ENCODE measurements at places on chromosomes 2 and 18. TPM values are rescaled to one million over a fixed set of nuclear protein-coding genes. Genes with fewer than 3 reads are reported as not detected.
A peak's percentile ranks its signal among the peaks of the same experiment; 100 is the strongest.

- H3K27me3 ChIP-seq: no peaks in the 10 kb centered on the region
- no peak overlapping the region for H3K4me3 ChIP-seq
- H3K27ac ChIP-seq: peak overlapping the region; percentile 2
- H3K4me1 ChIP-seq: no peaks in the 10 kb centered on the region
These were observed 69.0 kb downstream of the GORASP2 start for GRCh38 chr2:170997893-170998597.

- H3K4me3 ChIP-seq: no peak overlapping the region
- H3K36me3 ChIP-seq: no peaks in the 10 kb centered on the region
- H3K27ac ChIP-seq: no peak overlapping the region
- H3K27me3 ChIP-seq: peaks cover 5% of the 10 kb centered on the region
These were observed 98.2 kb upstream of the TRIB2 start for GRCh38 chr2:12618576-12618975.

- no peak for DNase-seq
- no peaks in the 10 kb centered on the region for H3K36me3 ChIP-seq
- H3K4me3 ChIP-seq: no peak overlapping the region
- no peaks in the 10 kb centered on the region for H3K4me1 ChIP-seq
- H3K27me3 ChIP-seq: no peaks in the 10 kb centered on the region
These were observed 24.4 kb downstream of the MRPL33 start for GRCh38 chr2:27795868-27796277.

The ANKMY1 gene
- total RNA-seq: 25.1 TPM

- H3K4me1 ChIP-seq: peaks cover 57% of the 10 kb centered on the region
- peak overlapping the region; percentile 81 for H3K4me3 ChIP-seq
- peak overlapping the region; percentile 11 for H3K27ac ChIP-seq
- peaks cover 16% of the 10 kb centered on the region for H3K36me3 ChIP-seq
These were observed 3.4 kb upstream of the TET3 start for GRCh38 chr2:73981081-73982001.

The INPP5D gene
- 62.3 TPM for total RNA-seq

- H3K4me3 ChIP-seq: no peak overlapping the region
- no peak for DNase-seq
- H3K27ac ChIP-seq: no peak overlapping the region
- peaks cover 44% of the 10 kb centered on the region for H3K4me1 ChIP-seq
- H3K36me3 ChIP-seq: no peaks in the 10 kb centered on the region
- H3K27me3 ChIP-seq: no peaks in the 10 kb centered on the region
These were observed 79.4 kb upstream of the MAP4K3 start for GRCh38 chr2:39516347-39517101.

GRCh38 chr2:204024503-204024902 is 87.9 kb downstream of the ICOS start:
- no peak overlapping the region for H3K27ac ChIP-seq
- H3K36me3 ChIP-seq: peaks cover 4% of the 10 kb centered on the region
- H3K4me3 ChIP-seq: no peak overlapping the region
- peaks cover 1% of the 10 kb centered on the region for H3K27me3 ChIP-seq

The ANKRD30B gene
- total RNA-seq: not detected

The FSIP2 gene
- 0.21 TPM for total RNA-seq

- peaks cover 10% of the 10 kb centered on the region for H3K27me3 ChIP-seq
- no peak overlapping the region for H3K4me3 ChIP-seq
- H3K27ac ChIP-seq: no peak overlapping the region
- H3K36me3 ChIP-seq: no peaks in the 10 kb centered on the region
- H3K4me1 ChIP-seq: no peaks in the 10 kb centered on the region
- no peak for DNase-seq
These were observed 488.7 kb upstream of the ACVR2A start for GRCh38 chr2:147356157-147356556.

GRCh38 chr2:185664384-185664783 is 74.2 kb upstream of the FSIP2 start:
- no peak for DNase-seq
- no peaks in the 10 kb centered on the region for H3K27me3 ChIP-seq
- H3K36me3 ChIP-seq: no peaks in the 10 kb centered on the region
- H3K4me1 ChIP-seq: no peaks in the 10 kb centered on the region
- no peak overlapping the region for H3K27ac ChIP-seq
- H3K4me3 ChIP-seq: no peak overlapping the region

DNA sequence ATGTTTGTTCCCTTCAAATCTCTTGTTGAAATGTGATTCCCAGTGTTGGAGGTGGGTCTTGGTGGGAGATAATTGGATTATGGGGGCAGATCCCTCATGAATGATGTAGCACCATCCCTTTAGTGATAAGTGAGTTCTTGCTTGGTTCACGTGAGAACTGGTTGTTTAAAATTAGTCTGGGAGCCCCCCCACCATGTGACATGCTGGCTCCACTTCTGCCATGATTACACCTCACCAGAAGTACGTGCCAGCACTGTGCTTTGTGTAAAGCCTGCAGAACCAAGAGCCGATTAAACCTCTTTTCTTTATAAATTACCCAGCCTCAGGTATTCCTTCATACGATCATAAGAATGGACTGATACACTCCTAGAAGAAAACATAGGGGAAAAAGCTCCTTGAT is 10.1 kb downstream of the ABI2 start:
- H3K36me3 ChIP-seq: peaks cover 9% of the 10 kb centered on the region
- DNase-seq: no peak
- H3K27ac ChIP-seq: no peak overlapping the region
- peaks cover 2% of the 10 kb centered on the region for H3K4me1 ChIP-seq
- H3K27me3 ChIP-seq: no peaks in the 10 kb centered on the region

The CCDC68 gene
- not detected for total RNA-seq

The MBD2 gene
- 196 TPM for total RNA-seq

The LYPD1 gene
- not detected for total RNA-seq
